ENCODE measurements at places on chromosomes 1 and 21.

DNA sequence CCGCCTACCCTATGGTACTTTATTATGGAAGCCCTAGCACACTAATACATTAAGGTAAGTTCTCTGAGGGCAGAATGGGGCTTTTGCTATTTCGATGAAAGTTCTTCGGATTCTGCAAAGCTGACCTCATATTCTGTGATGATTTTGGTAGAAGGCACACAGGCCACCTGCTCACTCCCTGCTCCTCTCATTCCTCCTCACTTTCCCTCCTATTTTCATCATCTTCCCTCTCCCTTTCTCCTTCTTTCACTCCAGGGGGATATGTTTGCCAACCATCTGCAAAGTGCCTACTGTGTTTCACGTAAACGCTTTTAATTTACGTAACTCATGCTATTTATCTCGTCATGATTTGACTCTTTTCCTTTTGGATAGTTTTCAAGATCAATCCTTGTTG is 45.0 kb upstream of the ETS2 start:
- DNase-seq: no peak

GRCh38 chr1:240663169-240663879 is 51.4 kb upstream of the GREM2 start:
- DNase-seq: no peak

- DNase-seq: no peak
These were observed 52.2 kb downstream of the KCND3 start for GRCh38 chr1:111937147-111937725.

DNA sequence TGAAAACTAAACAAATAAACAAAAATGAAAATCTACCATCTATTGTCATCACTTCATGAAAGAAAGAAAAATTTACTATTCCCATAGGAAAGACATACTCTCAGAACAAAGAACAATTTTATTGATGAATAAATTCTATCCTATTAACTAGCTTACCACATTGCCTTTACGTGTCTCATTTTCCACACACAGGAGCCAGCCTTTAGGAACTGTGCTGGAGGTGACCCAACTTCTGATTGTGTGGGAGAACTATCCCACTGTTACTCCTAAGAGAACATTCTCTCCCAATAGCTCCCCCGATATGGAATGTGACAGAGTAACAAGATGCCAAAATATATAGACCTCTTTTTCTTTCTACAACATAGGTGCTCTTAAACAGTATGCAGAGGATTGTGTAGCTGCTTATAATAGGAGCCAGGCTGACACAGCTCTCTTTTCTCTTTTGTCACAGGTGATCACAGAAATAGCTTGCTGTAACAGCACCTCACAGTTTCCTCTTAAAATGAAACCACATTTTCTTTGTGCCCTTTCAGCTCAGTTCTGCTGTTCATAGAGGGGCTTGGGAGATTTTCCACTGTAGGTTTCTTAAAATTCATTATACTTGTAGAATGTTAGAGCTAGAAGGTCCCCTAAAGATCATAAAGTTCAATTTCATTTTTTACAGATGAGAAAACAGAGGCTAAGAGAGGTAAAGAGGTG is 35.5 kb downstream of the C21orf91 start:
- DNase-seq: no peak

DNA sequence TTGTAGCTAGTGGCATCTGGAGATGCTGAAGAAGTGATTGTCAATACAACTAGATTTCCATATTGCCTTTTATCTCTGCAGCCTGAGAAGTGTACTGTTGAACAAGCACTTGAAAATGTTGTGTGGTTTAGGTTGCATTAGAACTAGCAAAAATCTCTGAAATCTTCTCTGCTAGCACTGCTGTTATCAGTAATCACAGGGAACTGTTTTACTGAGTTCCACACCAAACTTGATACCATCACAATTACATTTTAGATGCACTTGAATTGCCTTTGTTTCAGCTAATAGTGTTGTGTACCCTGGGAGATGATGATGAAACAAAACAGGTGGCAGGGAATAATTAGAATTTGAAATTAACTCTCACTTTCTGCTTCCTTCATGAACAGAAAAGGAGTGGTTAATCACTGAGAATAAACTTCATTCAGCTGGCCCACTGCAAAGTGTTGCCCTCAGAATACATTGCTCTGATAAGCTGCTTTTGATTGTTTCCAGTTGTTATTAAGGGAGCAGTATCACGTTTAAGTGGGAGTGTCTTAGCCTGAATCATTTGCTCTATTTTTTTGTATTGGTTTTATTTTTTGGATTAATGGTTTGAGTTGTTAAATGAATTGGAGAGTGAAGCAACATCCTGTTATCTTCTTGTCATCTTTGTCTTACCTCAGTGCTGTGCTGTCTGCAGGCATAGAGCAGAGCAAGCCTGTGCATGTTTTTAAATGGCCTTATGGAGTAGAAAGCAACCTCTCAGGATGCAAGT is 13.0 kb downstream of the FAM20B start:
- DNase-seq: no peak

DNA sequence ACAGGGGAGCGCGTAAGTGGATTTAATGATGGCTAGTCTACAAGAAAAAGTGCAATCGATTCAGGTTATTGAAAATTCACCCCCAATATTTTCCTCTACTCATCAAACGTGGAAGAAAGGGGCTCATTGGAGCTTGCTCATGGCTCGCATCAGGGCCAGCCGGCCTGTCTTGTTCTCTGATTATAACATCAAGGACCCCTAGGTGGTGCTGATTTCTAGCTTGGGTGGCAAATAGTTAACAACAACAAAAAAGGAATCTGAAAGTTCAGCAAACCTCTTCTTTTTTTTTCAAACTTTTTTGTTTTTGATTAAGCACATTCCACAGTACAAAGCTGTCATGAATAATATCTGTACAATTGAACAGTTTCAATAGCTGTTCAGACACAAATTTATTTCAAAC is 35.8 kb upstream of the SOD1 start:
- DNase-seq: no peak

GRCh38 chr1:225454733-225455132 is 26.9 kb upstream of the LBR start:
- peak; percentile 74 for DNase-seq

- no peak for DNase-seq
These were observed 17.9 kb upstream of the MIIP start for GRCh38 chr1:12001249-12001917.

GRCh38 chr1:198117267-198117666 is 39.5 kb upstream of the NEK7 start:
- DNase-seq: no peak

Data from activated T-helper 9 cell treated with anti-CD3 and anti-CD28 coated beads, Interleukin-2, amount 50 U/mL, for 16 hours (primary cell).